ENCODE measurements at places on chromosomes 1 and 21.
A peak's percentile ranks its signal among the peaks of the same experiment; 100 is the strongest.

DNA sequence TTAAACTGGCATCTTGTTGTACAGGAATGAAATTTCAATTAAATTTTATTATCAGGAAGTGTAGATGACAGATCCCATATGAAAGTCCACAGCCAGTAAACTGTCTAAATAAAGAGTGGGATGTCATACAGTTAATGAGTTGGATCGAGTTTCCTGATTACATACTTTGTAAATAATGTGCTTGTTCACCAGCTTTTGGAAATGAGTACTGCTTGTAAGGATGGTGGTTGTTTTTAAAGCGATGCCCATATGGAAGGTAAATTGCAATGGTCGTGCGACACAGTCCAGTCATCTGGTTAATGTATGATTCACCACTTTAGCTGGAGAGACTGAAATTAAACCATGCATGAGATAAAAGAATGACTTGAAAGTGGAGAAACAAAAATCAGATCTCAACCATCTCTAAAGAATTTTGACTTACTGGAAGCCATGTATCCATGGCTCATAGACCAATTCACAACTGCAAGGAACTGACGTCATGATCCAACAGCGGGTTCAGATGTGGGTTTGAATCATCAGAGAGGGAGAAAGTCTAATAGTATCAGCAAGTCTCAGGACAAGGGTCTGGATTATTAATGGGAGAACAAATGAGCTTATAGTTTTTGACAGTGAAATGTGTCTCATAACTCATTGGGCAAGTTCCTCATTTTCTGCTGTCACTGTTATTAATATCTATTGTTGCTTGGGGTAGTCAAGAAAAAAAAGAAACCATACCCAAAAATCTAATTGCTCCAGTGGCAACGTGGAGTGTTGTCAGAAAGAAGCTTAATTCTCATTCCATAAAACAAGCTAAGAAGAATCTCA is 49.0 kb downstream of the MAP10 start:
- DNase-seq, result peak; percentile 62

DNA sequence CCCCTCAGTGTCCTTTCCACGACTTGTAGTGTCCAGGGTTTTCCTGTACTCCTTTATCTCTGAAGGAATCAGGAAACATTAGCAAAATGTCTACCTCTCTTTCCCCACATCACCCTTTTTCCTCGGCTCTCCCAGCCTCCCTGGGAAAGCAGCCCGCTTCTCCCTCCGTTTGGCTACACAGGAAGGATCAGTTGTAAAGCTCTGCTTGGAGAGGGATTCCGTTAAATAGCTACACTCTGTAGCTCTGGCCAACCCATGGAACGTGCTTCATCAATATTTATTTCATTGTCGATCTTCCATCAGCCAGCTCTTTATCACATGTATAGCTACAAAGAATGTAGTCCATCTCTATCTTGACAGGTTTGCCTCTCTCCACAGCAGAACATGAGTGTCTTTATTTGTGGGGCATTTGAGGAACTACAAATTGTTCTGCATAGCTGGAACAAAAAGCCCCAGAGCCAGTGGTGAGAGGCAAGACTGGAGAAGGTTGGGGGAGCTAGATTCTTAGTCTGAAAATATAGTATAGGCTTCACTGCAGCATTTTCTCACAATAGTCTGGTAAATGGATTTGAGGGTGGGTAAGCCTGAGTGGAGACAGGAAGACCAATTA is 191.8 kb downstream of the SLC35F3 start:
- DNase-seq, result no peak

GRCh38 chr1:88593358-88593757 is 90.7 kb upstream of the PKN2 start:
- DNase-seq, result no peak

GRCh38 chr1:3069491-3070308 is 697 bp downstream of the PRDM16 start:
- peak; percentile 6 for DNase-seq

DNA sequence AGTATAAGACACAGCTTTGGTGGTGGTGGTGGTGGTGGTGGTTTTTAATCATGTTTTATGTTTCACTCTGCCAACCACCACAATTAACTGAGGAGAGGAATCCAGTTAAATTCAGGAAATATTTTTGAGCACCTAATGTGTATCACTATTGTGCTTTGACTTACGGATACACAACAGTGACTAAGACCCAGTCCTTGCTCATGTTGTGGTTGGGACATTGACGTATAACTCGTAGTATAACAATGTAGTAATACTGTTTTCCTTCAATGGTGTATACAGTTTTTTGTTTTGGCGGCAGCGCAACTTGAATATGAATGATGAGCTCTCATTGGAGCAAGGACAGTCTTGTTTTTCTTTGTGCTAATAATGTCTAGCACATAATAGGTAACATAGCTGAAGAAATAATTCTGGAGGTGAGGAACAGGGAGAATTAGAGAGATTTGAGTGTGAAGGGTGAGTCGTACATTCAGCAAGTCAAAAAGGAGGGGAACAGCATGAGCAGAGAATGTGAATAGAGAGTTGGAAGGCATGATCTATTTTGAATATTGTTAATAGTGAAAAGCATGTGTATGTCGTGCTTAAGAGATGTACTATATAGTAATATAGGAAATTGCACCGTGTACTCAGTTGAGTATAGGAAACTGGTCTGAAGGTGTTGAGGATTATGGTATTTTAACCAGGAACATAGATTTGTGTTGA is 5.5 kb downstream of the CACYBP start:
- no peak for DNase-seq

DNA sequence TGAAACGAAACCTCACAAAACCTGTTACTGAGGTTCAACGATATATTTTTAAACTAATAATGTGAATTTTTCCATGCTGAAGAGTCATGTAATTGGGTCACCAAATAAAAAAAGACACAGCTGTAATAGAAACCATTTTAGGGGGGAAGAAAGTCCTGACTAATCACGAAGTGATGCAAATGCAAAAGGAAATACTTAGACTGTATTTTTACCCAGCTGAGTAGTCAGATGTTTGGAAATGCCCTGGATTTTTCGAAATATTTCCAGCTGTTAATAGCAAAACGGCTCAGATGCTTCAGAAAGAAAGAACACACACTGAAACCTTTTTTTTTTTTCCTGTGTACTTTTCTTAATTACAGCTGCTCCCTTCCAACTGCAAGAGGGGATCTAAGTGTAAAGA is 210.3 kb downstream of the SETD4 start:
- DNase-seq, result peak; percentile 38

GRCh38 chr1:51962486-51963356 is 27.8 kb downstream of the RAB3B start:
- DNase-seq, result no peak

- DNase-seq, result no peak
Observed at GRCh38 chr1:242524571-242525359, at the start of gene PLD5. PLD5 (minus strand) TSS chr1:242524697.

- no peak for DNase-seq
Observed at GRCh38 chr1:220680085-220680687, 10.0 kb upstream of the C1orf115 start.

DNA sequence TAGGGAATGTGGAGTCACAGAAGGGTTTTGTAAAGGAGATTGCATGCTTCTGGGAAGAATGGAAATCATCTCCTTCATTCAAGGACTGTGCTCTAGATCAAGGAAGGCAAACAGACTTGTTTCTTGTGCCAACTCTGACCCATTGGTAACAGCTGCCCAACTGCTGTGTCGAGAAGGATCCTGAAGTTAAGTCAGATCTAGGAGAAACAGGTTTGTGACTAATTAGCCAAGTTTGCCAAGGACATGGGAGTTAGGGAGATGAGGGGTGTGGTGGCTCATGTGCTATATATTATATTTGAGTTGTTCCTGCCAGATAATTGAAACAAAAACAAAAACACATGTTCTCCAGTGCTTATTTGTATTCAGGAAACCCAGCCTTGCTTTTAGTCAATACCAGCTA is 251.2 kb upstream of the USP24 start:
- DNase-seq, result no peak

DNA sequence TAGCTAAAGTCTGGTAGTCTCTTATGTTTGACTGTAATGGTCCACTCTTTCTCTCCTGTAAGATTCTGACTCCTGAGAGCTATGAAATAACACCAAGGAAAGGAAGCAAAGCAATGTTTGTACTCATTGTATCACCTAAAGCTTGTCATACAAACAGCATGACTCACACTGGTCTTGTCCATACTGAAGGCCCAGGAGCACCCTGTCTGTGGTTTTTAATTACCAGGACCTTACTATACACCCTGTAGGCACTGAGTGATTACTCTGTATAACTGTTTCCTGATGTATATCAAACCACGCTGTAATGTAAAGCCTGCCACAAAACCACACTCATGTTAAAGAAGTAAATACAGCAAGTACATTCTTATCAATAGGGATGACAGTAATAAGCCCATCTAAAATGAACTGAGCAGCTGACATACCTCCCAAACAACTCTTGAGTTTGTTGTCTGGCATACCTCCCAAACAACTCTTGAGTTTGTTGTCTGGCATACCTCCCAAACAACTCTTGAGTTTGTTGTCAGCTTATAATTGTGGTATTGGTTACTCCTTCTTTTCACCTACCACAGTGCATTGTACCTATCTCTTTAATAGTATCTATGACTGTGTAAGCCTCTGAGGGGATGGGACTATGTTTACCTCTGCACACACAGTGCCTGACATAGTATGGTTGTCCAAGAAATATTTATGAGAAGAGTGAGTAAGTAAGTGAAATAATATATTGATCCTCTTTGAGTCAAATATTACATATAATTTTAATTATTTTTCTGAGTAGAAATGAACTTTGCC is 11.6 kb upstream of the TNFSF18 start:
- peak; percentile 56 for DNase-seq

DNA sequence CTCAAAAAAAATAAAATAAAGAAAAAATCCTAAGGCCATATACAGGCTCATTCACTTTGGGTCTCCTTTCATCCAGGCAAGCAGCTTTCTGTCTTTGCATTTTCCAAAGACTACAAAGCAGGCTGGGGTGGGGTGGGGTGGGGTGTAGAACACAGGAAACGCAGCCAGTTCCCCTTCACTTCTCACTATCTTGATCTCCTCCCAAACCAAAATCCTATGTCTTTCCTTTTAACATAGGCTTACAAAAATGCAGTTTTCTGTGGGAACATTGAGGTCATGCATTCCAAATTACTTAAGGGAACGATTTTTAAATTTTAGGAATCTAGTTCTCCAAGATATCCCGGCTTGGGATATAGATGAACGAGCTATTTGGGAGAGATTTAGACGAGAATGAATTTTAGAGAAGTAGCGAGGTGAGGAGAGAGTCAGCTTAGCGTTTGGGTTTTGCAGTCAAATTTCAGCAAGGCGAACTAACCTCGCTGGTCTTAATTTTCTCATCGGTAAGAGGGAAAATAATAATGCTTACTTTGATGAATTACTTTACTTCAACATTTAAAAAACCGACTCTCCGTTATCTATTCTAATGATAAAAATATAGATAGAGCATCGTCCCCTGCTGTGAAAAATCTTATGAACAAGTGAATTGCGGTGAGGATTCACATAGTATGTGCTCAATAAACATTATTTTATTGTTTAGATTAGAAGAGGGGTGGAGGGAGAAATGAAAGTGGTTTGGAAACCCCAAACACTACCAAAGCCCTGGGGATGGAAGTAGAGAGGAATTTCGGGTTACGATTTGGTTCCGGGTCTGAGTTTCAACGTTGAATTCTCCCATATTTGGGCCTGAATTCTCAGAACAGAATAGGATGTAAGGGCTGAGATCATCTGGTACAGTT is 735 bp upstream of the STX12 start:
- DNase-seq, result no peak

DNA sequence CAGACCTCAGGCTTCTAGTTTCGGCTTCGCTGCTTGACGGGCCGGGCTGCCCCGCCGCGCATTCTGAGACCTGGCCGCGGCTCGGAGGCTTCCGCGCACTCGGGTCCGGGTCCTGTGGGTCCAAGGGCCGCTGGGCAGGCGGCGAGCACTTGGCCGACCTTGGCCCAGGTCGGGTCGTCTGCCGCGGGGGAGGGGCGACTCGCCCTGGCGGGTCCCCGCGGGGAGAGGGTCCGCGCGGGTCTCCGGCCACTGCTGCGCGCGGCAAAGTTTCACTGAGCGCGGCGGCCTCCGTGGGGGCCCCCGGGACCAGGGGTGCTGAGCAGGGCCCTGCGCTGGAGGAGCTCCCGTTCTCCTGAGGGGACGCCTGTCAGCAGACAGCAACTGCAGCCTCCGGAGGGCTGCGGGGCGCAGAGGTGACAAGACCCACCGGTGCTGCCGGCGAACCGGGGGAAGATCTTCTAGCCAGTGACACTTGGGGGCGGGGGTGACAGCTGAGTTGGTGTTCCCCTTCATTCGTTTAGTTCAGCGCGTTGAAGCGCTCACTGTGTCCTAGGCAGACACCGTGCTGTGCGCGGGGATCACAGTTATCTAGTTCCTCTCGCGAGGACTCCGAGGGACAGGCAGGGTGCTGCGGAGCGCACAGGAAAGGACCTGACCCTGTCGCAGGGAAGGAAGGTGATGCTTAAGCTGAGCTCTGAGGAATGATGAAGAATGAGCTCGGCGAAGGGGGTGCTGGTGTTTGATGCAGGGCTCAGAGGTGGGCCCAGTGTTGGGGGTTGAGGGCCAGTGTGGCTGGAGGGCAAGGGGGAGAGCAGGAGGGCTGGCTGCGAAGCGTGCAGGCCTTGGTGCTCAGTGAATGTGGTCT is 725 bp downstream of the MTFR1L start:
- no peak for DNase-seq

- no peak for DNase-seq
Observed at GRCh38 chr1:21633141-21633755, 35.9 kb downstream of the RAP1GAP start.

DNA sequence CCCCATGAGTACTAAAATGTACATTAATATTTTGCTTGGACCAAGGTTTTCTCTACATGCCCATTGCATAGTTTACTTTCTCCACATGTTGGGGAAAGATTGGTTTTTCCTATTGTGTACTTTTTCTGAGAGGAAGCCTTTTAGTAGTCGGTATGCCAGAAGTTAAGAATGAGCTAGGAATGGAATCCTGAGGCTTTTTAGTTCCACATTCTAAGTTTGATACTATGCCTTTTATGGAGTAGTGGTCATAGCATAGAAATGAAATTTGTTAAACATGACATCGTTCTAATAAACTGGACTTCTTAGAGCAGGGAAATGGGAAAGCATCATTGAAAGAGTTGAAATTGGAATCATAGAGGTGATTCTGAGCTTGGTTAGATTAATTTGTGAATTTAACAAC is 64.3 kb downstream of the BCL9 start:
- no peak for DNase-seq

DNA sequence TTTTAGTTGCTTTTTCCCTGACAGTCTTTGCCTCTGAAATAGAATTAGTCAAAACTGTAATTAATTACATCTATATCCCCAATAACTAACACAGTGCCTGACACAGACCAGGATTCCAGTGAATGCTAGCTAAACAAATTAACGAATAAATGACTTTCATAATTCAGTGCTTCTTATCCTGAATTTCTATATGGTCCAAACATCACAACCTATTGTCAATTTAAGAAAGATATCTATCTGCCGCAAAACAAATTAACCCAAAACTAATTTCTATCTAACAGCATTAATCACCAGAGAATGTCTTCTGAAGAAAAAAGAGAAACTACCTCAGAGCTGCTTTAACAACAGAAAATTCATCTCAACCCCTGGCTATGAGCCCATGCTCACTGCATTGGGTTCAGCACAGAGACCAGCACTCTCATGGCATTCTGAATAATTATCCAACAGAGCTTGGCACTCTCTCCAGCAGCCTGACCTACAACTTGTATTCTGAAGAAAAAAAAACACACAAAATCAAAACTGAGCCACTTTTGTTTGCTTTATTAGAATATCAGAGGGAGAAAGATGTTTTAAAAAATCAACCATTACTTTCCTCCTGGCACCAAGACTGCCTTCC is 547.3 kb upstream of the BEND5 start:
- DNase-seq, result no peak

All from non-pigmented ciliary epithelial cell (primary cell).